Neural progenitor cell (in vitro differentiated cells): ENCODE measurements at places on chromosomes 7 and 10. TPM values are rescaled to one million over a fixed set of nuclear protein-coding genes. Genes with fewer than 3 reads are reported as not detected.
A peak's percentile ranks its signal among the peaks of the same experiment; 100 is the strongest.

DNA sequence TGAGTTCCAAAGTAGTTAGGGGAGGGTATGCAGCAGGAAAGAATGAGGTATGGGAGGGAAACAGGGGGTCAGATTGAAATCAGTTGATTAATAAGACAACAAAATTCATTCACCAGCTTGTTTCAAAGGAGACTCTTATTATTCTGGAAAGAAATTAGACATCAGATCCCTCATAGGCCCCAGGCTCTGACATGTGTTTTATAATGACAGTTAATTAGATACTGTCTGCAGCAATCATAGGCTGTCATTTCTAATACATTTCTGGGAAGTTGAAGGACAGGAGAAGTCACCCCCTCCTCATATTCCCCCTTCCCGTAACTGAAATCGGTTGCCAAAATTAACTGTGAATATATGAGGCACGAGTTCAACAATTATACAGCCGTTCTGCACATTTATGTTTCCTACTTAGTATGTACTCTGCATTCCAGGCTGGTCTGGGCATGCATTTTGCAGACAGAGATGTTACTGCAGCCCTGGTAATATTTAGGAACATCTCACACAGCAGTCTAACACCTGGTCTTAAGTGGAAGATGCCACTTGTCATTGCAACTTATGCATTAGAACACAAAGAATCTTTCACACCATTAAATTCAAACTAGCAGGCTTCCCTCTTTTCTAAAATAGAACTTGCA, 355.2 kb upstream of the LRGUK start:
- no peak for DNase-seq

GRCh38 chr10:92305133-92306072, 14.4 kb downstream of the MARCHF5 start:
- DNase-seq = no peak

GRCh38 chr7:127658970-127659630, 7.1 kb downstream of the SND1 start:
- no peak for DNase-seq

GRCh38 chr10:129520440-129521080, 53.5 kb downstream of the MGMT start:
- DNase-seq = no peak

DNA sequence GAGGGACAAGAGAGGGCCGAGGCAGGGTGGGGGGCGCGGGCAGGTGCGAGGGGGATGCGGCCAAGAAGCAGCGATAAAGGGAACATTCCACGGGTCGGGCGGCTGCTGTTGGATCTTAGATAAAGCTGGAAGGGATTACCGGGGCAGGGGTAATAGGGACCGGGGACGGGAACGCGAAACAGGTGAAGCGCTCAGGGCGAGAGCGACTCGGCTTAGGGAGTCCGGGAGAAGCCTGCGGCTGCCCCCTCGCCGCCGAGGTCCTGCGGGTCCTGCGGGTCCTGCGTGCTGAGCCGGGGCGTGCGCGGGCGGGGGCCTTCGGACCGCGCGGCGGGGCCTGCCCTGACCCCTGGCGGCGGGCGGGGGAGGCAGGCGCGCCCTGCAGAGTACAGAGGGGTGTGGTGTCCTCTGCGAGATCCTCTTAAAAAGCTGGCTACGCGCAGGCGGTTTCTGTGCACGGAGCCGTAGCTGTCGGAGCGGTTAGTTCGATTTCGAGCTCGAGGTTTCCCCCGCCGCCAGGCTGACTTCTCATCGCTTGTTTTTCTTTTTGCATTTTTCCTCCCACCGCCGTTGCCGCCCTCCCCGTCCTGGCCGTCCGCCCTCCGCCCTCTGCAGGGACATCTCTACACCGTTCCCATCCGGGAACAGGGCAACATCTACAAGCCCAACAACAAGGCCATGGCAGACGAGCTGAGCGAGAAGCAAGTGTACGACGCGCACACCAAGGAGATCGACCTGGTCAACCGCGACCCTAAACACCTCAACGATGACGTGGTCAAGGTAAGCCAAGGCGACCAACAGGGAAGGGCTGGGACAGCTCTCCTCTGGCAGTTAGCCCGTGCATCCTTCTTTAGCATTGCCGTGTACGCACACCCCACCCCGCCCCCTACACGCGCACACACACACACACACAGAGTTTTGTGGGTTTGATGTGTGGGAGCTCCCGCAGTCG, 1.4 kb downstream of the CAV1 start:
- DNase-seq = peak; percentile 89

DNA sequence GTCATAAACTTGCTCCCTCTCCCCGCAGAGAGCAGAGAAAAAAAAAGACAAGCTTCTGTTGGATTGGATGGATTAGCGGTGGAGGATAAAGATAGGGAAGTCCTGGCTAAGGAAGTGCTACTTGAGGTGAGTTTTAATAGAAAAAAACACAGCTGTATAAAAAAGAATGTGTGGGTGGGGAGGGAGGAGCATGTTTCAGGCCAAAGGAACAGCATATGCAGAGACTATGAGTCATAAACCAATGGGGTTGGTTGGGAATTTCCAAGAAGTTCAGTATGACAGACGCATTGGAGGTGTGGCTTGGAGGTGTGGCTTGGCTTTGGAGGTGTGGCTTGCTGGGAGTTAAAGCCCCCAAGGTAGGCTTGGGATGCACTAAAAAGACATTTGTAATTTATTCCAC, 103.0 kb upstream of the LSM8 start:
- DNase-seq = no peak

DNA sequence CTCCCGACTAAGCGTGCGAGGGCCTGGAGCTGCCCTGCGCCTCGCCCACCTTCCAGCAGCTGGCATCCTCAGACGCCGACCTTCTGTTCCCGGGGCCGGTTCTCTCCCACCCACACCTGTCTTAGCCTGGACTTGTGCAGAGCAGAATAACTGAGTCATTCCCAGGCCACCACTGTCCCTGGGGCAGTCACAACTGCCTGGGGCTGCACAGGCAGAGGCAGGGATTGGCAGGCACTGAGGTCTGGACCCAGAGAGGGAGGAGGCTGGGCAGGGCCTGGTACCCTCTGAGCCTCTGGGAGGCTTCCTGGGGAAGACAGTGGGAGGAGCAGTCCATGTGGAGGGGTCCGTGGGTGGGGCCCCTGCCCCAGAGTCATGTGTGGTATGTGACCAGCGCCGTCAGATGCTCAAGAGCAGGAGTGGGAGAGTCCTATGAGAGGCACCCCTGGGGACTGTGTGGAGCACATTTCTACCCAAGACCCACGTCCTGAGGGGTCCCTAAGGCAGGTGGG, 74.3 kb downstream of the NKX6-2 start:
- DNase-seq = no peak

DNA sequence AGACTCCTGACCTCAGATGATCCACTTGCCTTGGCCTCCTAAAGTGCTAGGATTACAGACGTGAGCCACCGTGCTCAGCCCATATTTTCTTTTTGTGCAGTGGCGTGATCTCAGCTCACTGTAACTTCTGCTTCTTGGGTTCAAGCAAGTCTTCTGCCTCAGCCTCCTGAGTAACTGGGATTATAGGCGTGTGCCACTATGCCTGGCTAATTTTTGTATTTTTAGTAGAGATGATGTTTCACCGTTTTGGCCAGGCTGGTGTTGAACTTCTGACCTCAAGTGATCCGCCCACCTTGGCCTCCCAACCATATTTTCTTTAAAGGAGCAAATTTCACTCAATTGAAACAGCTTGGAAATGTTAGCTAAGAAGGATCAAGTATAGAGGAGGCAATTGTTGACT, 16.5 kb downstream of the GBF1 start:
- DNase-seq = no peak

DNA sequence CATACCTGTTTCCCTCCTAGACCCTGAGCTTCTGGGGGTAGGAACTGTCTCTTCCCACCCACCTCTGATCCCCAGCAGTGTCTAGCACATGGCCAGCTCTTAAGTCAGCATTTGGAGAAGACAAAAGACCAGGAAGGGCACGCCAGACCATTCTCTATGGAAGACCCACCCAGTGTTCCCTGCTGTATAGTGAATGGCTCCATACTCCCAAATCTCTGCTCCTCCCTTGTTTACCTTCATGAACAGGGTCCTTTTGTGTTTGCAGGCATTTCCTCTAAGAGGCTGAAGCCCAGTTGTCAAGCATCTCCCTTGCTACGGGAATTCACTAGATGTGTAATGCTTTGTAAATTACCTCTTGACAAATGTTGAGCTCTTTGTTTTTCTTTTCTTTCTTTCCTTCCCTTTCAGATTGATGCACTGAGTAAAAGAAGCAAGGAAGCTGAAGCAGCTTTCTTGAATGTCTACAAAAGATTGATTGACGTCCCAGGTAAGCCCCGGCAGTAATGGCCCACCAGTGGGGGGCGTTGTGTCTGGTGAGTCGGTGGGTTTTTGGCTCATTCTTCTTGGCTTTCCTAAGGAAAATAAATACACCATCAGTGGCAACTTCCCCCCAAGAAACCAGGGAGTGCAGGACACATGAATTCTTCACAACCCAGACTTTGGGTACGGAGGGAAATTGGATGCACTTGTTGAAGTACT, 216.6 kb upstream of the SH2B2 start:
- peak; percentile 44 for DNase-seq

DNA sequence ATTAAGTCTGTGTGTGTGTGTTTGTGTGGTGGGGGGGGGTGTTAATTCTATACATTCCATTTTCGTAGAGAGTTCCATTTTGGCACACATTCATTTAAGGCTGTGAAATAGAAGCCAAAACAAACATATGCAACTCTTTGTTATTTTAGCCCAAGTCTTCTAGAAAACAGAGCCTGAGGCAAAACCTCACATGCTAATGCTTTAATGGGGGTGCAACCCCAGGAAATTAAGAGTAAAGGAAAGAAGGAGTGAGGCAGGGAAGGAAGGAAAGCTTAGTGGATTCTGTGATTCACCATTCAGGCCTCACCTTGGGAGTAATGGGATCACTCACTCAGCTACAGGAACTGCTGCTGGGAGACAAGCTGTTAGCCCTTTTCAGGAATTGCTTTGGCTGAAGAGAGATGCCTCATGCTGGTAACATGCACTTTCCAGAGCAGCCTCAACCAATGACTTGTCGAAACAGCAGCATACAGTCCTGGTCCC, 73.0 kb upstream of the CTTNBP2 start:
- peak; percentile 32 for DNase-seq

- DNase-seq = no peak
Observed at GRCh38 chr7:124992851-124993562, 63.4 kb upstream of the POT1 start.

DNA sequence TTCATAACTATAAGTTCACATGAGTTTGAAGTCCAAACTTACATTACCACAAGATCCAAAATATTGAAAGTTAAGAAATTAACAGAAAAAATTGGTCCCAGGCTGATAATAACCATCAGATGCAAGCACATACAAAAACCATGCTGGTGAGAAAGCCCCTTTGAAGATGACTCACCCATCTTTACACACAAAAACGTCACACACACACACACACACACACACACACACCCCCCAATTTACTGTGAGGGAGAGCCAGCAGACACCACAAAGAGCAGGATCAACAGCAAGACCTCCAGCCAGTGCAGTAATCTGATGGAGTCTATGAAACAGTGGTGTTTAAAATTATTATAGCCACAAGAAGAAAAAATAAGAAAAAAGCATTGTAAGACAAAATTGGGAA, 50.1 kb upstream of the DRGX start:
- no peak for DNase-seq

DNA sequence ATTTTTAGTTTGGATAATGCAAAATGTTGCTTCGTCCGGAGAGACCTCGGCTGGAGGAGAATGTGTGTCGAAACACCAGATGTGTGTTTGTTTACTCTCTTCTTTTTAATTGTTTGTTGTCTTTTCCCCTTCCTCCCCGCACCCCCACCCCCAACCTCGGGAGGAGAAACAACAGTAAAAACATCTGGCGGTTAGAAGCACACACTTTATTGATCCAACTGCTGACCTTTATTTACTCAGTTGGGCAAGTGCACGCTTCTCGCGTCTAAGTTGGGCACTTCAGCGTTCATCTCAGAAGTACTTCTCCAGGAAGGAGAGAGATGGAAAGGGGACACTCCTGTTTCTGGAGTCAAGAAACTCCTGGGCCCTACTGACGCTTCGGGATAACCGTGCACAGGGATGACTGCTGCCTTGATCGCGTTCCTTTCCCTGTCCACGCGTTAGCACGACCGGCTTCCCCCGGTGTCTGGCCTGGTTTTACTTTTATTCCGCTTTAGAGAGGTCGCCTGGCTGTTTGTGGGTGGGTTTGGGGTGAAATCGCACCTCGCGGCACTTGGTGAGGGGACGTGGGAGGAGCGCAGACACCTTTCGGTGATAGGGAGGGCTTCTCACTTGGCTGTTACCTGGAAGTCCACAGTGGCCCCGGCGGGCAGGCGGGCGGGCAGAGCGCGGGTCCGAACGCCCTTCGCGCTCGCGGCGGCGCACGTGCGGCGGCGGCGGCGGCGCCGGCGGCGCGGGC, 168.3 kb upstream of the PPP1R3A start:
- peak; percentile 41 for DNase-seq

GRCh38 chr10:49264177-49264677, 34.7 kb upstream of the C10orf71 start:
- no peak for DNase-seq

GRCh38 chr7:82413237-82413636, 30.3 kb downstream of the CACNA2D1 start:
- DNase-seq = no peak

DNA sequence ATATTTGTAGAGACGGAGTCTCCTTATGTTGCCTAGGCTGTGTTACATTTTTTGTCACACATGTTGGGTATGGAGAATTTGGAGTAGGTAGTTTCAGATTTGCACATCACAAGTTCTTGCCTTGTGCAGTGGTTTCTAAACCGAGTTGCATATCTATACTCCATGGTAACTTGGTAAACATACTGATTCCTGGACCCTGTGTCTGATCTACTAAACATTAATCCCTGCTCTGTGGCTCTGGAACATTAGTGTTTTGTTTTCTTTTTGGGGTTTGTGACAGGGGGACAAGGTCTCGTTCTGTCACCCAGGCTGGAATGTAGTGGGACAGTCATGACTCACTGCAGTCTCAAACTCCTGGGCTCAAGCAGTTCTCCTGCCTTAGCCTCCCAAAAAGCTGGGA, 24.7 kb downstream of the AUTS2 start:
- DNase-seq = no peak

The C7orf33 gene
- not detected in 2 replicates for total RNA-seq

The POLL gene
- total RNA-seq = 22.8 and 29.7 TPM in 2 replicates

The ITIH5 gene
- 0.84 and 1.1 TPM in 2 replicates for total RNA-seq

The LOXL4 gene
- total RNA-seq = 0.77 and 0.92 TPM in 2 replicates

The POMZP3 gene
- total RNA-seq = 0.37 and 1.2 TPM in 2 replicates

The ANKRD26 gene
- total RNA-seq = 16.8 and 22.7 TPM in 2 replicates

The MICU1 gene
- 47.0 and 79.8 TPM in 2 replicates for total RNA-seq

The SAP25 gene
- total RNA-seq = 1.5 TPM in 1 of 2 replicates, not detected in the other

The OR2A1 gene
- total RNA-seq = not detected in 2 replicates

The TLL2 gene
- 0.22 and 1.3 TPM in 2 replicates for total RNA-seq

The GPR15LG gene
- not detected in 2 replicates for total RNA-seq

The XRCC2 gene
- total RNA-seq = 30.0 and 51.6 TPM in 2 replicates

The CYP3A4 gene
- total RNA-seq = not detected in 2 replicates
